ENCODE measurements at places on chromosomes 3 and 15. TPM values are rescaled to one million over a fixed set of nuclear protein-coding genes. Genes with fewer than 3 reads are reported as not detected.

ACTC1 gene
- total RNA-seq = 1.9 TPM

CYP8B1 gene
- total RNA-seq = not detected

FAH gene
- total RNA-seq = 13.3 TPM

AADAC gene
- total RNA-seq = not detected

OSTN gene
- 0.68 TPM for total RNA-seq

CERS3 gene
- total RNA-seq = 0.92 TPM

HYAL1 gene
- total RNA-seq = 5.2 TPM

SLC2A2 gene
- total RNA-seq = not detected

TRIM42 gene
- not detected for total RNA-seq

ADPRH gene
- total RNA-seq = 2.3 TPM

UTS2B gene
- not detected for total RNA-seq

- DNase-seq = no peak
These were observed 3.1 kb downstream of the BAHD1 start for GRCh38 chr15:40443846-40444245.

GRCh38 chr3:126895178-126896066 is 87.5 kb upstream of the PLXNA1 start:
- DNase-seq = no peak

GRCh38 chr3:74613060-74613459 is 1.4 kb downstream of the CNTN3 start:
- DNase-seq = no peak

DNA sequence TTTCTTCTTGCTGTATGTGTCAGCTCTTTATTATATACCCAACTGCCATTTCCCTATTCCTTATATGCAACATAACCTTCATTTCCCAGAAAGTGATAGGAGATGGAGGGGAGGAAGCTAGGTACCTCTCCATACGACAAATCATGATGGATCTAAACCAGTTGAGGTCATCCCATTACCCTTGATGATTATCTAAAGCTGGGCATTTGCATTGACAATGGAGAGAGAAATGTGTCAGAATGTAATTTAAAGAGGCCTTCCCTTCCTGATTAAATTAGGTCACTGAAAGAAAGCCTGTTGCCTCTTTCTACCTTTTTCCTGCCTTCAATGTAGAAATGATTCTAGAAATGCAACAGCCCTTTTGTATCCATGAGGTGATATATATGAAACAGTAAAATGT is 81.9 kb downstream of the SUCNR1 start:
- no peak for DNase-seq

- no peak for DNase-seq
These were observed 645.8 kb upstream of the NR2F2 start for GRCh38 chr15:95684693-95685115.

DNA sequence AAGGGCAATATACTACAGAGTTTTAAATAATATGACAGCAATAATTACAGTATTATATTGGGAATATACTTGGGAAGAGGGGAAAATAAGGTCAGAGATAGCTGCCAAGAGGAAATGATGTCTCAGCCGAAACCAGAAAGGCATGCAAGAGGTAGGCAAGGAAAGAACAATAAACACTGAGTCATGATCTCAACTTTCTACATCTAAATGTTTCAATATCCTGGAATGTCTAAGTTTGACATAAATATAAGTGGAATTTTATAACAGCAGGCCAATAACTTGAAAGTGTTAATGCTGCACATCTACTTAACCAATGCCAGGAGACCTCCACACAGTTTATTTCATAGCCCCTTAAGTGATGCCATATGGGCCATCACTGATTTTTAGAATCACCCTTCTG is 99.8 kb upstream of the CPNE4 start:
- no peak for DNase-seq

DNA sequence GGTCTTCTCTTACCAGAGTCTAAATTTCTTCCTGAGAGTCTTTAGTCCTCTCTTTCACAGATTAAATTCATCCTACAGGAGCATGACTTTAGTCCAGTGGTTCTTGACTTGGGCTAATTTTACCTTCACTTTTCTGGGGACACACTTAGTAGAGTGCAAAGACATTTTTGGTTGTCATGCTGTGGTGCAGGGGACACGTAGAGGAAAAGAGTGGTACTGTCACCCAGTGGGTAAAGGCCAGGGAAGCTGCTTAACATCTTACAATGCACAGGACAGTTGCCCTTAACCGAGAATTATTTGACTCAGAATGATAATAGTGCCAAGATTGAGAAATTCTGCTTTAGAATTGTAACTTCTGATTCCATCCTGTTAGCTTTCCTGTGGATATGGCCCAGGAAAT is 772.5 kb upstream of the GRM7 start:
- no peak for DNase-seq

GRCh38 chr3:193859195-193859594 is 266.2 kb downstream of the OPA1 start:
- no peak for DNase-seq

DNA sequence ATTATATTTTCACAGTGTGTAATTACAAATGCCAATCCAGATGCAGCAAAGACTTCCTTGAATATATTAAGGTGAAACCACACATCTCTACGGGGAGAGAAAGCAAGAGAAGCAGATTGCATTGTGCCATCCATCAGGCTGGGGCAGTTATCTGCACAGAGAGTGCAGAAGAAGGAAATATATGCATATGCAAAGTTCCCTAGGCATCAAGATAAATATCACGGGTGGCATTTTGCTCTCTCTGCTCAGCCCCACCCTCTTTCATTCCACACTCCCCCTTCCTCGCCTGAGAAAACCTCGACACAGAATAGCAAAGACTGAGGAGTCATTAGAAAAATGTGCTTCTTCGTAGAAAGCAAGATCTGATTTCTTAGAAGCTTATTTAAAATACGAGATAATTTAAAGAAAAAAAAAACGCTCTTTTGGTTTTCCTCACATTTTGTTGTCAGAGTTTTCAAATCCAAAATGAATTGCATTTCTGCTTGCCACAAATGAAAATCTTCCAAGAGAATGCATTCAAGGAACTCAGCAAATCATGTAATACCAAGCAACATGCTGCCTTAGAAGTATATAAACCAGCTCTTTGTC is 283.2 kb upstream of the LMCD1 start:
- DNase-seq = no peak

DNA sequence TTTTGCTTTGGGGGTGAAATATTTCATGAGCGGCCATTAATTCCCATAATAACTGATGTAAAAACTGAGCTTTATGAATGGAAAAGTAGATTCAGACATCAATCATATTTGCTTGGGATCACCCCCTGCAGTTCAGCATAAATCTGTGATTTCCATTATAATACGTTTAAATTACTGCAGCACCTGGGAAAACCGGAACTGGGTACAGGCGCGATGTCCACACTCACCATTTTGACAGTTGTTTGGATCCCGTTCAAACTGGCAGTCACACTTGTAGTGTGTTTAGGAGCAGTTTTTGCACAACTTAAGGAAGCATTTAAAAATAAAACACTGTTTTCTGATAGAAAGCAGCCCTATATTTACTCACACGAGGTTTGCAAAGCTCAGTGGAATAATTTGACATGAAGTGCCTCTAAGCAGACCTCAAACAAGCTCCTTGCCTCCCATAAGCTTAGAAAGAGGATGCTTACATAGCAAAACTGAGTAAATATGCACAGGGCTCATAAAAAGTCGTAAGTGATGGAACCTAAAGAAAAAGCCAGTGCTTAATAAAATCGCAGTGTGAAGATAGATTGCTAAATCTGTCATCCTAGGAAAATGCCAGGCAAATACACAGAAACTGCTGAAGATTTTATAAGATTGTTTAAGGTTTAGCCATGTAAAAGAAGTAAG is 377.6 kb downstream of the PTPRG start:
- DNase-seq = no peak

GRCh38 chr15:79366691-79367090 is 55.8 kb downstream of the TMED3 start:
- DNase-seq = no peak

- no peak for DNase-seq
These were observed 5.9 kb downstream of the CYP19A1 start for GRCh38 chr15:51332206-51333147.

DNA sequence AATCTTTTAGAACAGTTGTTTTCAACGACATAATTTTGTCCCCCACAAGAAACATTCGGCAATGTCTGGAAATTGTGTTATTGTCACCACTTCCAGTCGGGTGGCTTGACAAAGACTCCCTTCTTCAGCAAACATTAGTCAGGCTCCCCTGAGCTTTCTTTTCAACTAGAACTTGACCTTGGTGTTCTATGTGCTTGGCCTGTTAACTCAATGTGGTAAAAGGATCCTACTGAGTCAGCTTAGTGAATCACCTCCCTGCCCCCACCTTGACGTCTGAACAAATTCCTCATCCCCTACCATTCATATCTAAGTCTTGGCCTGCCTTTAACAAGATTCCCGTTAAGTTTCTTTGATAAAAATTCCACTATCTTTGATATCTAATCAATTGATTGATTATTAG is 465.0 kb upstream of the ROBO1 start:
- DNase-seq = no peak

- no peak for DNase-seq
These were observed 82.9 kb upstream of the GSK3B start for GRCh38 chr3:120177151-120177550.

- DNase-seq = no peak
These were observed 723.9 kb upstream of the ZNF385D start for GRCh38 chr3:22474706-22475445.

- DNase-seq = no peak
These were observed 206.3 kb downstream of the LSAMP start for GRCh38 chr3:116238846-116239565.

- DNase-seq = no peak
These were observed 957.2 kb downstream of the TUSC7 start for GRCh38 chr3:117666812-117667211.

- no peak for DNase-seq
These were observed 55.3 kb downstream of the CLDN1 start for GRCh38 chr3:190266913-190267290.

- DNase-seq = no peak
These were observed 3.1 kb downstream of the MYLK start for GRCh38 chr3:123880998-123881561.

DNA sequence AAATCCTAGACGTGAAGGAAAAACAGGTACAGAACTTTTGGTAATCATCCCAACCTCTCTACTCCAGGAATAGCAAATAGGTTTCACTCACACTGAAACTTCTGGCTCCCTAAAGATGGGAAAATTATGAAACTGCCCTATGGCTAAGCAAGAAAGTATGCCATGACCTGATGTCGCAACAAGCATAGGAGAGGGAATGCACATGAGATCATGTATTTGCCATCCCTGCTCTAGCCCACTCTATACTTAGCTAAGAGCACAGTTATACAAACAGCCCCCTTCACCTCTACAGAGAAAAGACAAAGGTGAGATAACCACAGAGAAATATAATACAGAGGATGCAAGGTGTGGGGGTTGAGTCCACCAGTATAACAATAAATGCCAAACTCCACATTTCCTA is 102.7 kb downstream of the TBC1D5 start:
- DNase-seq = no peak

GRCh38 chr3:185397676-185398075 is 34.7 kb downstream of the MAP3K13 start:
- peak; percentile 65 for DNase-seq

DNA sequence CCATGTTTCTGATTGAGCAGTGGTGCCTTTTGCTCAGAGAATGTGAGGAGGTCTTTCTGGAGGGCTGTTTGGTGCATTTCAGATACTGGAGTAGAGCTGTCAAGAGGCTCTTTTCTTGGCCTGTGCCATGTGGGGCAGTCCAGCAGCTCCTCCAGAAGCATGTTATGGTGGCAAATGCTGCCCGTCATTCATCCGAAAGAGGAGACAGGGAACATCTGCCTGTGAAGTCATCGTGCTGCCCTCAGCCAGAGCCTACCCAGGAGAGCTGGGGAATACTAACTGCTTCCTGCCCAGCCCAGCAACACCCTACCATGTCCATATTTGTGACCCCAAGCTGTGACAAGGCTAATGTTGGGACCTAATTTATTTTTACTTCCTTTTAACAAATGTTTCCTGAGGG is 82.2 kb upstream of the SLC6A6 start:
- no peak for DNase-seq

DNA sequence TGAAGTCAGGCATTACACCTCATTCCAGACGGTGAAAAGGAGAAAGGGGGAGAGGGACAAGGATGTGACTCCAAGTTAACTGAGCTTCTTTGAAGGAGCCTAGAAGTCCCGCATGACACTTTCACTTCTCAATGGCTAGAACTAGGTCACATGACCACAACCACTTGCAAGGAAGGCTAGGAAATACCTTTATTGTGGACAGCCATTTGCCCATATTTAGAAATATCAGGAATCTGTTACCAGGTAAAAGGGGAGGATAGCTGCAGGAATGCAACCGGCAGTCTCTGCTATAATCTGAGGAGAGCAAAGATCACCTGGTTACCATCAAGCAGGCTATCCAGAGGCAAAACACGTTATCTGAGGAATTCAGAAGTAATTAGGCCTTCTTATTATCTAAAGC is 28.9 kb upstream of the PXYLP1 start:
- no peak for DNase-seq
